ENCODE measurements at places on chromosomes 4 and X.

DNA sequence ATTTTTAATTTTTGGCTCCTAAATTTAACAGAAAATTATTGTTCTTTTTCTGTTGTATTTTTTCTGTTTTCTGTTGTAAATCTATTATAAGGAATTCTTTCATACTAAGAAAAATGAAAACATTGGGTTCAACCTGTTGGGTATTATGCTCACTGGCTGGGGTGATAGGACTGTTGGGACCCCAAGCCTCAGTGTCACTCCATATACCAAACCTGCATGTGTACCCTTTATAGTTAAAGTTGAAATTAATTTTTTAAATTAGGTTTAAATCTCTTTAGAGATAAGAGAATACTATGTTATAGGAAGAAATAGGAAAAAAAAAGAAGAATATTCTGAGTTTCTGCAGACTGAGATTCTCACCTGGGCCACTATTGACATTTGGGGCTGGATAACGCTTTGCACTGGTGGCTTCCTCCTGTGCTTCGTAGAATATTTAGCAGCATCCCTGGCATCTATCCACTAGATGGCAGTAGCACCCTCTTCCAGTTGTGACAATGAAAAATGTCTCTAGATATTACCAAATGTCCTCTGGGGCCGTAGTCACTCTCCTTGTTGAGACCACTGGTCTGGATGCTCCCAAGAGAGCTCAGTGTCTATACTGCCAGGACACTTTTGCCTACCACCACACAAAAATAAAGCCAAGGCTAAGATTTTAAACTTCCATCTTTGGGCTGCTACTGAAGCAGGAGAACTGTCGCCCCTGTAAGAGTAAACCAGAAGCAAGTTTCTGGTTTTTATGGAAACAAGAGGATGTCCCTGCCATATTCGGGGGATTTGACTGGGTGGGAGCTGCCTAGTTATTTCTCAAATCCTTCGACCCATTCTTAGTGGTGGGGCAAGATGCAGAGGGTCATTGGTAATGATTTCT, 22.4 kb upstream of the CLTRN start:
- peak; percentile 12 for DNase-seq

DNA sequence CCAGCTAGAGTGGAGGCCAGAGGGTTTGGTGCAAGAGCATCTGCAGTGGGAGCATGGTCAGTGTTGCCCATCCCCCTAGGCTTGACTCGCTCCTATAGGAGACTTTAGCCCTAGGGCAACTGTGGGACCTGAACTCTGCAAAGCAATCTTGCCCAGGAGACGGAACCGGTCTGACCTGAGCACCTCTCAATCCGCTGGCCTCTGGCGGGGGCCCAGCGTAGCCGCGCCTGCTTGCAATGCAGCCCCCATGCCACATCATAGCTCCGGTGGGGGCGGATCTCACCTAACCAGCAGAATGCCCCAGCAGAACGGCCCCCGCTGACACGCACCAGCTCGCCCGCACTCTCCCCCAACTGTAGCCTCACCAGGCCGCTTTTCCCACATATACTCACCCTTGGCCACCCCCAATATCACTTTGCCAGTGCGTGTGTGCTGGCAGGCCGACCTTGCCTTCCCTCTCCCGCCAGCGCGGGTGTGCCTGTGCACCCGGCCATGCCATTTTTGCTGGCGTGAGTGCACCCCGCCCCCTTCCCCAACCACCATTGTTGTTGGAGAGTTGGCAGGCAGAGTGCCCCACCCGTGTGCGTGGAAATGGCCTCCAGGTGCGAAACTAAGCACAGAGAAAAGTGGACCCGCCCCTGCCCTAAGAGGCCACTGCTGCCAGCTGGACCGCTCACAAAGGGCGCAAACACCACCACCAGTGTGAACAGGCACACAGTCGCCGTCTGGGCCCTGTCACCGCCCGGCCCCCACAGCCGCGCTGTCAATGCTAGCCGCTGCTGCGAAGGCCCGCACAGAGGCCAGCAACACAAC, 5.8 kb downstream of the BEX4 start:
- no peak for DNase-seq

GRCh38 chrX:77446908-77447652, at the start of gene FGF16:
Gene FGF16, plus strand, starts transcription at chrX:77447389. Its CDS starts 286 bp downstream, at chrX:77447675.
- no peak for DNase-seq

DNA sequence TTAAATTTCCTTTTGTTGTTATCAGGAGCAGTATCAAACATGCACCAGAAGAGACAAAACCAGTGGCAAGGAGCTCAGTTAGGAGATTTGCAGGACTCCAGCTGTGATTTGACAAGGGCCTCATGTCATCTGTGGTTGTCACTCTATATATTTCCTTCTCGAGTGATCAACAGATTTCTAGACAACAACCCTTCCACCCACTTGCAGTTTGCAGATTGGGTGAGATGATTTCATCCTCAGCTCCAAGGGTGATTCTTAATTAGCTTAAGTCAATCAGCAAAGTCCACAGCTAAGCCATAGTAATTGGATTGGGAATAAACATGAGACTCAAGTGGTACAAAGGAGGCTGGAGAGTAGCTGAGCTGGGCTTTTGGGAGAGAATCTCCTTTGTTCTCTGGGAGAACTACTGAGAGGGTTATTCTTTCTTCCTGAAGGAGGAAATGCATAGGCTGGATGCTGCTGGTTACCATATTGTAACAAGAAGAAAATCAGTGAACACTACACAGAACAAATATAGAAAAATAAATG, 192.8 kb downstream of the PPARGC1A start:
- DNase-seq = no peak

DNA sequence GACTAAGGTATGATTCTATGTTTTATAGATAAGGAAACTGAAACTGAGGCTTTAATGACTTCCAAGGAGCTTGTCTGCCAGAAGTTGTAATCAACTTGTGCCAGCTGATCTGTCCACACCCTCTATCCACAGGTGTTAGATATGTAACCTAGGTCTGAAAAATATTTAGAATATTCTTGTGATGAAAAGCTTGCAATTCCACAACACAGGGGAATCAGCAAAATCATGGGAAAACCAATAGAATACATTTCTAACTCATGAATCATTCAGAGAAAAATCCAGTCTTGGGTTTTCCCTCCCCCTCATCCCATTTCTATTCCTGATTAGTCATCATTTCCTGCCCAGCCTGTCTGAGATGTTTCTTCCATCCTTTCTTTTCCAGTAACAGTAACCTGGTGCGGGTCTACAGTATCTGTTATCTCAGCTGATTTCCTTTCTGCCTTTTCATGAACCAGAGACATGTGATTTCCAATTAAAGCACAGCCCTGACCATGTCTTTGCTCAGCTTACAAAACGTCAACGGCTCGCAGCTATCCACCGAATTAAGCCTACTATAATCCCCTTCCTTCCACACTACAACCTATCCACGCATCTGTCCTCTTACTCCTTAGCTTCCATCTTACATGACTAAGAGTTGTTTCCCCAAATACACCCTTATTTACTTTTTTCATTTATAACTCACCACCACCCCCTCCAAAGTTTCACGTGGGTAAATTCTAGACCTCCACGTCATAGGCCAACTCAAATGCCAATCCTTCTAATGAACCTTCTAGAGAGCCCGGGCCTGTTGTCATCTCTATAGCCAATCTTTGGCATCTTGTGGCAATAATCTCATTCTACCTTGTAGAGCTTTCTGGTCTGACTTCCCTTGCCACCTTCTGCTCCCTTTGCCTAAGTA, 961 bp upstream of the NOCT start:
- peak; percentile 30 for DNase-seq

- DNase-seq = no peak
Observed at GRCh38 chrX:50073601-50074000, 127.2 kb downstream of the AKAP4 start.

DNA sequence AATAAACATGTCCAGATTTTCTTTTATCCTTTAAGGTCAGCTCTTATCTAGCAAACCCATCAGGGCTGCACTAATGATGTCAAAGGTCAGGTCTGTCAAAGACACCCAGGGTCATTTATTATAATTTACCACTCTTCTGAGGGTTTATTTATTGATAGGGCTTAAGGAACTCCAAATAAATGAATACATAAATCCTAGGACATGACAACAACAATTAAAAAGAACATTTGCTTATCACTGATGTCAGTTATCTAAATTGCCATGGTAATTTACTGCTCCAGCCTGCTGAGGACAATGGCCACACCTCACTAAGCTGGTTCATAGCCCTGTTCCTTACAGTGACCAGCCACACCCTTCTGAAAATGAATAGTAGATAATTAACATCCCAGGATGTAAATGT, 317.1 kb downstream of the UNC5C start:
- no peak for DNase-seq

GRCh38 chrX:24242649-24243175, 71.2 kb downstream of the SUPT20HL2 start:
- DNase-seq = peak; percentile 89

DNA sequence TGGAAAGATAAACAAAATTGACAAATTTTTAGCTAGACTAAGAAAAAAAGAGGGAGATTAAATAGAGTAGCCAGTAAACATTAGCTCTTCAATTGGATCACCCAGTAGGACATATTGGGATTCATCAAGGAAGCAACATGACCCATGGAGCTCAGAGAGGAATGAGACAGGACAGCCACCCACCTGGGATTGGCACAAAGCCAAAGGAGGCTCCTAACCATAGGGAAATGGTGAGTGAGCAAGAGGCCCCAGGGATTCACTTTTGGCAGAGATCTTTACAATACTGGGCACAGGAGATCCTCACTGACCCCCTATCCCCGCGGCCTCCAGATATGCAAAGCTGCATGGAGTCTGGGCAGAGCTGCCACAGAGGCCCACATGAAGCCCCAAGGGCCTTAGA, 34.8 kb upstream of the CXCL6 start:
- no peak for DNase-seq

DNA sequence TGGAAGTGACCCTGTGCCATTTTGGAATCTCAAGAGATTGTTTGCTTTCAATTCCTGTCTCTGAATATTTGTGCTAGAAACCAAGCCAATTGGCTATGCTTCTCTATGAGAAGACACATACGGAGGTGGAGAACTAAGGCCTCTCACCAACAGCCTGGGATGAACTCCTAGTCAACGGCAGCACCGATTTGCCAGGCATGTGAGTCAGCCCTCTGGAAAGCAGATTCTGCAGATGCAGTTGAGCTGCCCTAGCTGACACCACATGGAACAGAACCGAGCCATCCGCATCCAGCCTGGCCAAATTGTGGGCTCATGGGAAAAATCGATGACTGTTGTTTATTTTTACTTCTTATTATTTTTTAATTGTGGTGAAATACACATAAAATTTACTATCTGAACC, 58.2 kb upstream of the WDFY3 start:
- DNase-seq = peak; percentile 45

All from MG63 (cell line).